Activated T-helper 1 cell treated with anti-CD3 and anti-CD28 coated beads, Interleukin-12 subunit alpha, Interleukin-12 subunit beta, Interleukin-2, Interleukin-4 antibody, amounts not matched to agents 30 ng/mL and 10 ng/mL and 1 ng/mL, durations not matched to agents 14 hours and 24 hours and 36 hours (primary cell): ENCODE measurements at places on chromosomes 13 and 19. TPM values are rescaled to one million over a fixed set of nuclear protein-coding genes. Genes with fewer than 3 reads are reported as not detected.
A peak's percentile ranks its signal among the peaks of the same experiment; 100 is the strongest.

GRCh38 chr19:49921871-49922795 is 6.9 kb upstream of the ATF5 start:
- DNase-seq = no peak

DNA sequence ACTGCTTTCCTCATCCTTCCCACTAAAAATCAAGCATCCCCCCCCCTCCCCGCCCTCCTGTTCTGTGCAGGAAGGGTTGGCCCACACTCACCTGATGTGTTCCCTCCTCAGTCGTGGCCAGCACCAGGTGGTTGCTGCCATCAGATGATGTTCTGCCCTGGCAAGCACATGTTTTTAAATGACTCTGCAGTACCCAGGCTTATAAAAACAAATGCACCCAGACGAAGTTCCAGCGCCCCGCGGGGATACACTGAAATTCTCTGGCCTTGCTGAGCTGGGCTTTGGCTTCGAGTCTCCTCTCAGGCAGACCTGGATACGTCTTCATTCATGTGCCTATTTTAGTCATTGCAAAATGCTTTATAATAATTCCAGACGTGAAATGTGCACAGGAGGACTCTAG is 316.3 kb downstream of the DLEU7 start:
- DNase-seq = no peak

DNA sequence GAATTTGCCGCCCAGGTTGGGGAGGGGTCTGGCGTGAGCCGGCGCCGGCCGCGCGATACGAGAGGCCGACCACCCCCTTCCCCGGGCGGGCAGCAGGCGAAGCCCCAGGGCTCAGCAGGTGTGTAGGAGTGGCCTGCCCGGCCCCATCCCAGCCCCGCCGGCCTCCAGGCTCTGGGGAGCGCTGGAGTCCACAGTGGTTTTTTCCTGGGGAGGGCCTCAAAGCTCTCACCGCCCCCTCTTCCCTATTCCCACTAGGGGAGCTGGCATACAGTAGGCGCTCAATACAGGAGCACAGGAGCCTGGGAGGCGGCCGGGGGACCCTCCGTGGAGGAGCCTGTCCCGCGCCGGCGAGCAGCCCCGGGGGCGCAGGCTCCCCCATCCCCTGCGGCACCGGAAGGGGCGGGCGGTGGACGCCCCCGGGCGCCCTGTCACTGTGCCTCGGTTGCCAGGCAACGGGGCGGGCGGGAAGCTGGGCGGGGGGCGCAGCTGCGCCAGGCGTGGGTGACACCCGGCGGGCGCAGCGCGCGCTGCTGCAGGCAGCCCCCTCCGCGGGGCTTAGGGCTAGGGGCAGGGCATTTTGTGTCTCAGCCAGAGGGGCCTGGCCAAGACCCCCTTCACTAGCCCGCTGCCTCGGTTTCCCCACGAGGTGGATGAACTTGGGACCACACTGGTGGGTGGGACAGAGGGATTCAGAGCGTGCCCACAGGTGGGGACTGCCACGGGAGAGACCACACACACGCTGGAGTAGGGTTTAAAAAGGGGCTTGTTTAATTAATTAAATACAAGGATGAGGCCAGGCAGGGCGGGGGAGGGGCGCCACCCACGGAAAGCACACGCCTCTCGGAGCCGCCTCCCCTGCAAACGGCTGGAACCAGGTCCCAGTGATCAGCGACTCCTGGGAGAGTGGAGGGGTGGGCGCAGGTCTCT is 3.6 kb upstream of the REXO1 start:
- DNase-seq = no peak

GRCh38 chr19:17075864-17076542 is 426 bp downstream of the MYO9B start:
- DNase-seq = peak; percentile 42

DNA sequence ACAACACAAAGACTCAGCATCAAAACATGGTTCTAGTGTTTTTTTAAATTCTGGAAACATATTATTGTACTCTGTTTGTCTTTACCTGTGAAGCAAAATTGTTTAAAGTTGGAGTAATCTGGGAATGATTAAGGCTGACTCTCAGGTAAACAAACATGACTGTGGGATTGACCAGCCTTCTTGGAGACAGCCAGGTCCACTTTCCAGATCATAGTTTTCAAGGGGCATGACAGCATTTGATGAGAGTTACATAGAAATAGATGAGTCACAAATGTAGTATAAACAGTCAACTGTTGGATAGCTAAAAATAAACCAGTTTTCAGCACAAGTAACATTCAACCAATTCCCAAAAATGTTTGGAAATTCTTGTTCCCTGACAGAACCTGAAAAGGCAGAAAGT is 1680.9 kb downstream of the OLFM4 start:
- no peak for DNase-seq

DMKN gene
- not detected in 2 replicates for total RNA-seq

DUXA gene
- total RNA-seq = not detected in 2 replicates
